CD4-positive, CD25-positive, alpha-beta regulatory T cell (primary cell): ENCODE measurements at places on chromosomes 7 and 10.

DNA sequence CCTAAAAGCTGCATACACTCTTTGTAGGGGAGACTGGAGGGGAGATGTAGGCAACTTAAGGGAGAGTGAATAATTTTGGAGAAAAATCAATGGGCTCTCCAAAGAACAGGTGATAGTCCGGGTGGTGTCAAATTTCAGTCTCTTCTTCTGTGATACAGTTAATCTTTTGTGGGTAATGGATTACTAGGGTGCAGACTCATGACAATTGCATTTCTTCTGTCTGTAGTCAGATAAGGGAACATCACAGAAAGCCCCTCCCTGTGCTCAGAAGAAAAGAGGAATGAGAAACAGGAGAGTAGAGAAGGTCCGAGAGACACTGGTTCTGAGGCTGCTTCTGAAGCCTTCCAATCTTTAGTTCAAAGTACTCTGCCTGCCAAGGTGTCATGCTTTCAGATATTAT lies 1140.7 kb upstream of the LRRN3 start:
- no peak for DNase-seq

DNA sequence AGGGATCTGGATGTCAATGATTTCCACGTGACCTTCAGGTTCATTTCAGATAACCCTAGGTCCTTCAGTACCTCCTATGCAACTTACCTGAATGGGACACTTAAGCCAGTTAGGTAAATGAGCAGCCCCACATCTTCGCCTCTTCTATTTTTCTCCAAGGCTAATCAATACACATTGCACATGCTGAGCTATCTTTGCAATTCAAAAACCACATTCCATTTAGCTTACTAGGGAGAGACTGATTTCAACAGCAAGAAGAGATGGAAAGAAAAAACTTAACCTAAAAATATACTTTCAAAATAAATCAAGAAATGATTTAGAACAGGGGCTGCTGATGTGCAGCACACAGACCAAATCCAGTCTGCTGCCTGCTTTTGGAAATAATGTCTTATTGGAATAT lies 81.8 kb upstream of the CDCA7L start:
- DNase-seq: no peak

DNA sequence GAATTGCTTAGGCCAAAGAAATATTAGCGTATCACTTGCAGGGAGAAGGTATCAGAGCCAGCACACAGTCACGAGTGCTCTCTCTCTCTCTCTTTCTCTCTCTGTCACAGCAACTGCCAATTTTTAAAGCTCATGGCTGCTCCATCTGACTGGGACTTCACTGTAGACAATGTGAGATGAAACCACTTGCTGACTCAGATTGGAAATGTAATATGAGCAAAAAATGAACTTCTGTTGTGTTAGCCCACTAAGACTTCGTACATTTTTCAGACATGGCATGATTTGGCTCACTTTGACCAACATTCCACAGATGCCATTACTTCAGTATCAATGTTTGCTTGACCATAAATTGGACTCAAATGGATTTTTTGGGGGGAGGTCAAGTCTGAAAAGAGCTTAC lies 68.1 kb downstream of the DGKB start:
- DNase-seq: no peak

- no peak for DNase-seq
Observed at GRCh38 chr10:126210051-126210651, 178.1 kb downstream of the ADAM12 start.

- no peak for DNase-seq
Observed at GRCh38 chr10:28355376-28355775, 52.5 kb upstream of the MPP7 start.

GRCh38 chr10:61869774-61870525 lies 31.5 kb upstream of the ARID5B start:
- no peak for DNase-seq

GRCh38 chr10:123648595-123648994 lies 17.6 kb upstream of the GPR26 start:
- no peak for DNase-seq

- DNase-seq: no peak
Observed at GRCh38 chr7:108459922-108460551, 3.8 kb upstream of the NRCAM start.

GRCh38 chr10:10938676-10939075 lies 79.0 kb upstream of the CELF2 start:
- no peak for DNase-seq

- DNase-seq: no peak
Observed at GRCh38 chr7:116169060-116169459, 41.3 kb upstream of the TES start.

GRCh38 chr10:49756031-49756430 lies 6.1 kb downstream of the OGDHL start:
- DNase-seq: no peak

DNA sequence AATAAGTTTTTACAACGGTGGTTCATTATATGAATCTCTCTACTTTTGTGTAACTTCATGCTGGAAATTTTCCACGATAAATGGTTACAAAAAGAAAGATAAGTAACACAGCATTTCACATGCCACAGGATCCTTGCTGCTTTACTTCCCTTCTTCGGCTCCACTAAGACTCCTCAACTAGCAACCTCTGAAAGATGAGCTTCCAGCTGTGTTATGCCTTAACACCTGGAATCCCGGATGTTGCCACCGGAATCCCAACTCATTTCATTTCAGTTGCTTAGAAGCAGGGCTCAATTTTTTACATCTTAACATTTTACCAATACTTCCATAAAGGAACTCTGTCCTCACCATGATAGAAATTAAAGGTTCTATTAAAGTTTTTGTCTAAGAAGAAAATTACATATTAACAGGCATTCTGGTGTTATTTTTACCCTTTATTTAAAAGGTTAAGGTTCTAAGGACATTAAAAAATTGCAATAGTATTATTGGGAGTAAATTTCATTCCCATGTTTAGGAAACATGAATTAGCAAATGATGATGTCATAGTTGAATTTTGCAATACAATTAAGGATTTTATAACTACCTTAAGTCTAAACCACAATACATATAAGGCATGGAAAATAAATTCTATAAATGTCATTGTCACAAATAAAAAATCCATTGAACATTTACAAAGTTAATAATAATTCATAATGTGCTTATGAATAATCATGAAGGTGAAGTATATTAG lies 57.1 kb upstream of the IL6 start:
- DNase-seq: no peak

- DNase-seq: peak; percentile 85
Observed at GRCh38 chr10:33114451-33114952, 156.5 kb upstream of the ITGB1 start.

- no peak for DNase-seq
Observed at GRCh38 chr7:158731761-158732160, 27.2 kb upstream of the NCAPG2 start.

DNA sequence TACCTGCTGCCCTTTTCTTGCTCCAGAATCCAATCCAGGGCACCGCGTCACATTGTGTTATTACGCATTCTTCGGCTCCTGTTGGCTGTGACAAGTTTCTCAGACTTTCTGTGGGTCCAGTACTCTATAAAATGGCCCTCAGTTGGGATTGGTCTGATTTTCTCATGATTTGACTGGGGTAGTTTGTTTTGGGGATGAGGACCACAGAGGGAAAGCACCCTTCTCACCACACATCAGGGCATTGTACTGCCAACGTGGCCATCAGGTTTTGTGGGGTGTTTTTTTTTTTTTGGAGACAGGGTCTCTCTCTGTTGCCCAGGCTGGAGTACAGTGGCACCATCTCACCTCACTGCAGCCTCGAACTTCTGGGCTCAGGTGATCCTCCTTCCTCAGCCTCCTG lies 17.0 kb upstream of the ORAI2 start:
- DNase-seq: no peak

DNA sequence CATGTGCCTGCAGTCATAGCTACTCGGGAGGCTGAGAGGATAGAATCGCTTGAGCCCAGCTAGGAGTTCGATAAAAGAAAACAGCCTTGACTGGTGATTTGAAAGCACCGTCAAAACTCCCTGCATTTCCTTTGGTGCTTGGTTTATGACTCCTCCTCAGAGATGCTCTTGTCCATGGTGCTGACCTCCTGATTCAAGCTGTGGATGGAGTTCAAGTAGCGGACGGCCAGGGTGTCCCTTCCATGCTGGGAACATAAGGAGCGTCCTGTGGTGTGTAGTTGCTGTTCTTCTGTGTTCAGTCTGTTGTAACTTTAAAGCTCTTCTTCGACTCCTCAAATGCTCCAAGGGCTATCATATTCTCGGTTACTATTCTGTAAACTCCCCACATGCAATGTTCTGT lies 382.5 kb upstream of the KIAA1217 start:
- DNase-seq: no peak

GRCh38 chr10:28891058-28891713 lies 213.9 kb downstream of the BAMBI start:
- no peak for DNase-seq

- no peak for DNase-seq
Observed at GRCh38 chr7:15888090-15888489, 201.6 kb upstream of the MEOX2 start.
